ENCODE measurements at places on chromosomes 5 and 9.

- no peak for DNase-seq
Observed at GRCh38 chr5:148619484-148619883, 34.8 kb downstream of the HTR4 start.

DNA sequence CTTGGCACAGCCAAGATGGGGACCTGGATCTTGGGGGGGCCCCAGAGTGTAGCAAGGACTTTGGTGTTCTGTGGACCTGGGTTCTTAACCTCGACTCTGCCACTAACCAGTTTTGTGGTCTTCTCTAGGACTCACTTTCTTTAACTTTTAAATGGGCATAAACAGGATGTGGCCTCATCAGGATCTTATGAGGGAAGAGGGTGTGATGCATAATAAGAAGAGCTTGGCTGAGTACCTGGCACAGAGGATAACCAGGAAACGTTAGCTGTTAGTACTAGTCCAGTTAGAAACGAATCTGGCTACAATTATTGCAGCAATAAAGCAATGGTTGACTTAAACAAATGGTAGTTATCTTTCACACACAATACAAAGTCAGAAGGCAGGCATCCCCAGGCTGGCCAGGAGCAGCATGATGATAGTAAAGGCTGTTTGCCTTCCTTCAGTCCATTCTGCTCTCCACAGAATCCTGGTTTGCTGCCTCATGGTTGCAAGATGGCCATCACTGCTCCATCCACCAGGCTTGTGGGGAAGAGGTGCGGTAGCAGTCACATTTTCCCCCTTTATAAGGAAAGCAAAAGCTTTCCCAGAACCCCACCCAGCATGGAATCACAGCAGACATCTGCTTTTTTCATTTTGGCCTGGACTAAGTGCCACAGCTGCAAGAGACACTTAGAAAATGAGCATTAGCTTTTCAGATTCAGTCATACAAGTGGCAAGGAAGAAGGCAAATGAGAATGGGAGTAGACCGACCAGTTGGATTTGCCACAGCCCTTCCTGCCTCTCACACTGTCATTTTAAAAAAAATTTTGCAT lies 225.0 kb downstream of the AOPEP start:
- DNase-seq, result no peak

DNA sequence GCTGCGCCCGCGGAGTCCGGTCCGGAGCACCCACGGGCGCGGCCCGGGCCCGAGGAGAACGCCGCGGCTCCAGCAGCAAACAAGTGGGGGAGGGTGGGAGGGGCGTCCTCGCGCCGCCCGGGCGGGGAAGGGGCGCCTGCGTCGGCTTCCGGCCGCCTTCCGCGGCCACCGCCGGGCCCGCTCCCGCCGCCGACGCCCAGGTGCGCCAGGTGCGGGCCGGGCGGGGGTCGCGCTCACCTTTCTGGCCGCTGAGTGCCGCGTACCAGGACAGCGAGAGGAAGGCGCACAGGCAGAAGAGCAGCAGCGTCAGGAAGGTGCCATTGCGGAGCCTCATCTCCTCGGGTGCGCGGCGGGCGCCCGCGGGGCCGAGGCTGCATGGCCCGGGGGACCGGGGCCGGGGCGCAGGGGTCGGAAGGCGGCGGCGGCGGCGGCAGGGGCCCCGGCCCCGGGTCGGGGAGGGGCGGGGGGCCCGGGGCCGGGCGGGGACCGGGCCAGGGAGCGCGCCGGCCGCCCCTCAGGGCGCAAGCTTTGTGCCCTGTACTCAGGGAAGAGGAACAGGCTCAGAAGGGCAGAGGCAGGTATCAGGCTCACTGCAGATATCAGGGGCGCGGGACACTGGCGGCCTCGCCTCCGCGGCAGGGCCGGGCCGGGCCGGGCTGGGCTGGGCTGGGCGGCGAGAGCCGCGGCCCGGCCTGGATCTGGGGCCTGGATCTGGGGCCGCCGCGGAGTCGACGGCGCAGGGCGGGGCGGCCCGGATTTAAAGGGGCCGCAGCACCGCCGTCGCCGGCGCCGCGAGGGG lies at the start of gene MGAT4B:
Gene MGAT4B (minus strand): TSS at position 617 of the 799 bp plus-strand sequence. CDS start 283 bp downstream, at position 334.
- no peak for DNase-seq

GRCh38 chr9:21801683-21802417 lies 586 bp upstream of the MTAP start:
- DNase-seq, result no peak

- no peak for DNase-seq
Observed at GRCh38 chr9:90009447-90009846, 404.6 kb downstream of the GADD45G start.

- no peak for DNase-seq
Observed at GRCh38 chr5:65750938-65751337, 28.9 kb downstream of the NLN start.

DNA sequence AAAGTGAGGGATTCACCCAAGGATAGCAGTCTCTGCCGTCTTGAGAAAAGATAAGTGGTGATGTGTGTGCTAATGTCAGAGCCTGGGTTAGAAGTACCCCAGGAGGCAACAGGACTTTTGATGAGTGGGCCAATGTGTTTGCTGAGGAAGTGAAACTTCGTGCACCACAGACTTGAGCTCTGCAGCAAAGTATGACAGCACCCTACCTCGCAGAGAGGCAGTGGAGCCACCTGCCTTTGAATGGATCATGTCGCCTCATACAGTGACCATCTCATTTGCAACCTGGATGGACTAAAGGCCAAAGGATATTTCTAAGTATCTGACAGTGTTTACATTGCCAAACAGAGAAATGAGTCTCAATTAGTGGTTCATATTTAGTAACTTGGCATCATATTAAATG lies 593.9 kb upstream of the GRAMD2B start:
- DNase-seq, result no peak

DNA sequence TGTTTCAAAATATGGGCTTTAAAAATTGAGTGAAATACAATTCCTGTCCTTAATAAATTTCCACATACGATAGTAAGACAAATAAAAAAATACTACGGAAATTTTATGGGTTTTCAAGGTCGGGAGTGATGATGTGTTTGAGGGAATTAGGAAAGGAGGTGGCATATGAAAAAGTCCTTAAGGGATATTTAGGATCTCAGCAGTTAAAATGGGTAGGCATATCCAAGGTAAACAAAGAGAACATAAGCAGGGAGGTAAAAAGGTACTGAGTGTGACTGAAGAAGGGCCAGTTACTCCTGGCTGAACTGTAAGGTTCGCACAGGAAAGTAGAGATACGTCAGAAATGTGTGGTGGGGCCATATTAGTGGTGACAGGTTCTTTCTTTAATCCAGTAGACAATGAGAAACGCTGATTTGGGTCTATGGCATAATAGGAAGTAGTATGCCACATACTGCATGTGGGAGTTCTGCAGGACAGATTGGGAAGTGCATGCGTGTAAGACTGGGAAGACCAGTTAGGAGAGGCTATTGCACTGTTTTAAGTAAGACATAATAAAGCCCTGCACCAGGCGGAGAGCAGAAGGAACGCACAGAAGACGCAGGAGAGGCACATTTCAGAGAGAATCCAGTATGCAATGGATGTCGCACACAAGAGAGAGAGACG lies 937 bp upstream of the HMGCR start:
- no peak for DNase-seq

DNA sequence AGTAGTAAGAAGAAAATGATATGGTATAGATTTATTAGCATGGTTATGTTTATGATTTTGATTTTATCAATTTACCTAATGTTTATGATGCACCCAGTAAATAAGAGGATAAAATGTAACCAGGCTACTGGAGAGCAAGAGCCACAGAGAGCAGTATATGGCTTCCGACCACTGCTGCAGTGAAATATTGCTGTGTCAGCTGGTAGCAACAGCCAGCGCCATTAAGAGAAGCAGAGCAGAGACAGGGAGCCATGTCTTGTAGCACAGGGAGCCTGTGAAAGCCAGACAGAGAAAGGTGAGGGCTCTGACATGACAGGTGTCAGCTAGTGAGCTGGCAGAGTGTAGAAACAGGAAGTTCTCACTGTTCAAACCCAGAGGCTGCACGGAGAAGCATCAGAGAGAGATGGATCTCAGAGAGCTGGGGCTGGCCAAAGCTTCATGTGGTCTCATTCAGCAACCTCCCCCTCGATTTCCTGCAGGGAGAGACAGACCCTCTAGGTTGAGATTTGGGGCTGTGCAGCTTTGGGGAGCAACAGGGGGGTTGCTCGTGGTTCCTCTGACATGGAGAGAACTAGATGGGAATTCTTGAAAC lies 202.1 kb downstream of the MED10 start:
- DNase-seq, result no peak

DNA sequence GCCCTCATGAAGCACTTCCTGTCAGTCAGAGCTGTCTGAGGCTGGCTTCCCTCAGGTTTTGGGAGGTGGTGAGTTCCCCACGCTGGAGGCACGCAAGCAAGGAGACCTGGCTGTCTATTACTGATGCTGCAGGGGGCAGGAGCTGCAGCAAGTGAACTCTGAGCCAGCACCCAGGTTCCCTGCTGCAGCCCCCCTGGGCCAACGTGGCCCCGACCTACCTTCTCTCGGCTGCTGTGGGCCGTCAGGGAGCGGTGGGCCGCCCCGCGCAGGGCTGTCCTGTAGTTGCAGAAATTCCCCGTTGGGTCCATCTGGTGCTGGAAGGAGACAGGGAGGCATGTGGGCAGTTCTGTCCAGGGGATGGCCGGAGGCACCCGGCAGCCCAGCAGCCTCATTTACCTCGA lies 46.8 kb upstream of the RNF130 start:
- DNase-seq, result no peak

DNA sequence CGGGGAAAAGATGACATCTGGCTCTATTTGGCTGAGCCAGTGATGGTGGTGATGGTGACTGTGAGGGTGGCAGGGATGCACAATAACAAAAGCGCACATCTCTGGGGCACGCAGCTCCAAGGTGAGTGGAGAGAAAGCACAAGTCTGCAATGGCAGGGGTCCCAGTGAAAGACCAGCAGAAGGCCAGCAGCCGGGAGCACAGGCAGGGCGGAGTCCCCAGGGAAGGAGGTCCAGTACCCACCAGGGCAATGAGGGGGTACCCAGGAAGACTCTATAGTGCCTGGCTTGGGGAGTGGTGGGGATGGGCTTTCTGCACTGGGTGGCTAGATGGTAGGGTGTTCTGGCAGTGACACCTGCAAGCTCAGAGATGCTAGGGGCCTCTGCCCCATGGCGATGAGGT lies 69.4 kb downstream of the AK8 start:
- no peak for DNase-seq

DNA sequence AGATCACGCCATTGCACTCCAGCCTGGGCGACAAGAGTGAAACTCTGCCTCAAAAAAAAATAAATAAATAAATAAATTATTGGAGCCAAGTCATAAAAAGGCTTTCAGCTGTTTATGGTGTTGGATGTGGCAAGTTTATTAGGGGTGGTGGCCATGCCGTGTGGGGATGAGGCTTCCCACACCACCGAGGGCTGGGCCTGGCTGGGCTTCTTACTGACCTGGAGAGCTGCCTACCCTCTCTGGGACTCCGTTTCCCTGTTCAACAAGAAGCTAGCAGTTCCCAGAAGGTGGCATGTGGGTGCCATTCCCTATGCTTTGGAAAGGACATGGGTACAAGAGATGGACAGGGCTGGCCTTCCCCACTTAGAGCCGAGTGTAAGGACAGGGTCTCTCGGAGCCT lies 22.6 kb downstream of the GPRIN1 start:
- DNase-seq, result no peak

DNA sequence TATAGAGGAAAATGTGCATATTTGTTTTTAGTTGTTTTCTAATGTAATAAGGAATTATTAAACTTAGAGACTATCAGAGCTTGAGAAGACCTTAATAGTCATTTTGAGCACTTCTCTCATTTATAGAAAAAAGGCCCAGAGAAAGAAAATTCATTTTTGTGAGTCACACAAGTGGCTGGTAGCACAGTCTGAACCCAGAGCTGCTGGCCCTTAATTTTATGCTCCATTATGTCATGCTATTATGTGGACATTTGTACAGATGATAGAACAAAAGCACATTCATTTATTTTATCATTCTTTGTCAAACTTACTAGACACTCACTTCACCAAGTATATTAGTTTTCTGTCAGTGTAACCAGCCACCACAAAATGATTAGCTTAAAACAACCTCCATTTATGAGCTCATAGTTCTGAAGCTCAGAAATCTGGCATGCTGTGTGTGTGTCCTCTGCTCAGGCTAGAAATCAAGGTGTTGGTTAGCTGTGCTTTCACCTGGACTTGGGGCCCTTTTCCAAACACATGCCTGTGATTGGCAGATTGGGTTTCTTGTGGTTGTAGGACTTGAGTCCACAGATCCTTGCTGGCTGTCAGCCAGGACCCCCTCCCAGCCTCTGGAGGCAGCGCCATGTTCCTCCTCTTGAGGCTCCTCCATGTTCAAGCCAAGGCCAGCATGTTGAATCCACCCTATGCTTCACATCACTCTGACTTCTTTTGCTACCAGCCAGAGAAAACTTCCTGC lies 188.9 kb downstream of the ARHGAP26 start:
- no peak for DNase-seq

DNA sequence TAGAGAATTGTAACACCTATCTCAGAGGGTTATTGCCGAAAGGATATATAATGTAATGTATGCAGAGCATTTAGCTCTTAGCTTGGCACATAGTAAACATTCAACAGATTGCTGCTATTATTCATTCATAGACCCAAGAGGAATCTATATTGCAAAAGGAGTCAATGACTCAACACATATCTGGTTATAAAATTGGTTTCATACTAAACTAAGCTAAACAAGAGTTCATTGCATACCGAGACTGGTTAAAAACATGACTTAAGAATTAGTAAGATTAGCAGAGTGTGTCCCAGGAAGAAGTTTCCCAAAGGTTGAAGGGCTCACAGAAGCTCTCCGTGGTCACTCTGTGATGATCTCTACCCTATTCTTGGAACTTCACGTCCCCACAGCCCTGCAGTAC lies 339.6 kb upstream of the CCNH start:
- no peak for DNase-seq

DNA sequence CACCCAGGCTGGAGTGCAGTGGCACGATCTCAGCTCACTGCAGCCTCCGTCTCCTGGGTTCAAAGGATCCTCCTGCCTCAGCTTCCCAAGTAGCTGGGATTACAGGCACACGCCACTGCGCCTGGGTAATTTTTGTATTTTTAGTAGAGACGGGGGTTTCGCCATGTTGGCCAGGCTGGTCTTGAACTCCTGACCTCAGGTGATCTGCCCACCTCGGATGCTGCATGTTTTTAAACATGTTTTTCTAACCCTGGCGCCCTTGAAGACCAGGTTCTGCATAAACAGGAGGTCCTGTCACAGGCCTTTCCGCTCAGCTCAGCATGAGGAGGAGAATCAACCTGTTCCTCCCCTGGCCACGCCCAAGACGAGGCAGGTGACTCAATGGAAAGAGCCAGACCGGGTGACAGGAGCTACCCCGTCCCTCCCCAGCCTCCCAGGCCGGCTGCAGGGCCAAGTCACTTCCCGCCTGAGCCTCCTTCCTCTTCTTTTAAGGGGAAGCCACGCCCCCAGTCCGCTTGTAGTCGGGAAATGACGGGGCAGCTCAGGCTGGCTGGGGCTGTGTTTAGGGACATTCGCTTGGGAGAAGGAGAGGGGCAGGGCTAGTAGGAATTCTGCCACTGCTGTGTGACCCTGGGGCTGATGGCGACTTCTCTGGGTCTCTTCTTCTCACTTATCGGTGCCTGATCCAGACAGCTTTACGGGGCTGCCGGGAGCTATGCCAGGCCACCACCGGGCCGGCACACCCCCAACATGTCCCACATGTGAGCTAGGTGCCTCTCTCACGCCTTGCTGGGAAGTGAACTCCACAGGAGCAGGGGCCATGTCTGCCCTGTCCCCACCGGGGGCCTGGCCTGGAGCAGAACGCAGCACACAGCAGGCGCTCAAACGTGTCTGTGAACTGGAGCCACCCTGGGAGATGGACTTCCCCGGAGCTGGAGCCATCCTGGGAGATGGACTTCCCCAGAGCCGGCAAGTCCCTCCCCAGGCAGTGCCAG lies 6.1 kb downstream of the NOTCH1 start:
- peak; percentile 80 for DNase-seq
